ENCODE measurements at places on chromosomes 5 and 9.

DNA sequence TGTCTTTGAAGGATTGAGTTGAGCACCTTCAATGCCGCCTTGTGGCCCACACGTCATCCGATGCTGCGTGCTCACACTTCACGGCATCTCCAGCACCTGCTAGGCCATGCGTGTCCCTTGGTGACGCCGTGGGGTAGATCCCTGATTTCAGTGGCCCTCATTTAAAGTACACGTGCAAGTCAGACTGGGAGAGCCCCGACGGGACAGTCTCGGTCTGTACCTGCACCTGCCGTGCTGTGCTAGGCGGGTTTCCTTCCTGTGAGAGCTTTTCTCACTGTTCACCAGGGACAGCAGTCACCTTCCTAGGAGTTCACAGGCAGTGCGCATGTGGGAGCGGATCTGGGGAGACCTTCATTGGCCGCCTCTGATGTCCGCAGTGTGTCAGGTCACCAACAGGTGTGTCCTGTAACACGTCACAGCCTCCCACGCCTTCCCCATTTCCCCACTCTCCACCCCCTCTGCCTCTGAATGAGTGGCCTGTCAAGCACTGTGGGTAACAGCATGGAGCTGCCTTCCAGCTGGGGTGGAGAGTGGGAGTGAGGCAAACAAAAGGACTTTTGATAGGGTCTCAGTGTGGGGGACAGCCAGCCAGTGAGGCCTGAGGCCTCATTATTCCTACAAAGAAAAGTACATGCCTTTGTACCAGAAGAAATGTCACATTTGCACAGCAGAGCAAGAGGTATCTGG is 236.4 kb downstream of the FANCC start:
- no peak for DNase-seq

GRCh38 chr5:169856571-169856970 is 123.7 kb downstream of the INSYN2B start:
- no peak for DNase-seq

GRCh38 chr5:168647083-168647482 is 67.9 kb upstream of the PANK3 start:
- DNase-seq = no peak

DNA sequence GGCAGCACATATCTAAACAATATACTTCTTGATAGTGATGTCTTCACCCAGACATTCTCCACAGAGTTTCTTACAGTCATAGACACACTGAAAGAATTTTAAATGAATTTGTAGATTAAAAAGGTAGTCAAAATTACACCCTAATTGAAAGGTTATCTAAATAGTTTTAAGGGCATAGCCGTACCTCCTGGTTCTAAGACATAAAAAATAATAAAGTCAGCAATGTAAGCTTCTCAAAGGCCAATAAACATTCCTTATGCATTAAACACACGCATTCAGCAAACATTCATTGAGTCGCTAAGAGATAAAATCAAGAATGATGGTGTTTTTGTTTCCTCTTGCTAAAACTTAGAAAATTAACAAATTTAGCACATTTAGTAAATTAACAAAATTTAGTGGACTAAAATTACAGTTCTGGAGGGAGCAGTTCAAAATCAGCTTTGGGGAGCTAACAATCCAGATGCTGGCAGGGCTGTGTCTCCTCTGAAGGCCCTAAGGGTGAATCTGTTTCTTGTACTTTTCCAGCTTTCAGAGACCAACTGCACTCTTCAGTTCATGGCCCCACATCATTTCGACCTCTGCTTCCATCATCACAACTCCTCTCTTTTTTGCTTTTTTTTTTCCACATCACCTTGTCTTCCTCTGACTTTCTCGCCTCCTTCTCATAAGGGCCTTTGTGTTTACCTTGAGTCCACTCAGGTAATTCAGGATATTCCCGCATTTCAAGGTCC is 516.5 kb downstream of the DNAH5 start:
- DNase-seq = no peak

DNA sequence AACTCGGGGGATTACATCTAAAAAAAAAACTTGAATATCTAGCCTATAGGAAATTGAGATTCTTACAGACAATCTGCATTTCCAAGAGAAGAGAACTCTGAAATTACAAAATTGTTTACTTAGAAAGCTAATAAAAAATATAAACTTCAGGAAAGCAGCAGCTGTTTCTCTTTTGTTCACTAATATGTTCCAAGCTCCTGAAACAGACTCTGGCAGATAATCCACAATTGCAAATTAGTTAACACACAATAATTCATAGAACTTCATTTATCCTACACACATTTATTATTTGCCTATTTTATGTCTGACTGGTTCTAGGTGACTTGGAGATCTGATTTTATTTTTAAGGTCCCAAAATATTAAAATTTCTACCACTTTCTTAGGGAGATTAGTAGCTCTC is 83.8 kb downstream of the TMEM167A start:
- no peak for DNase-seq

- peak; percentile 34 for DNase-seq
Measured at GRCh38 chr5:125043781-125044391, 297.4 kb upstream of the ZNF608 start.

GRCh38 chr9:4486176-4486575 is 4.1 kb upstream of the SLC1A1 start:
- DNase-seq = no peak

- no peak for DNase-seq
Measured at GRCh38 chr9:116390303-116391228, 237.0 kb downstream of the PAPPA start.

GRCh38 chr5:66860199-66860975 is 264.2 kb downstream of the MAST4 start:
- no peak for DNase-seq

GRCh38 chr5:15510831-15511230 is 10.9 kb downstream of the FBXL7 start:
- no peak for DNase-seq

DNA sequence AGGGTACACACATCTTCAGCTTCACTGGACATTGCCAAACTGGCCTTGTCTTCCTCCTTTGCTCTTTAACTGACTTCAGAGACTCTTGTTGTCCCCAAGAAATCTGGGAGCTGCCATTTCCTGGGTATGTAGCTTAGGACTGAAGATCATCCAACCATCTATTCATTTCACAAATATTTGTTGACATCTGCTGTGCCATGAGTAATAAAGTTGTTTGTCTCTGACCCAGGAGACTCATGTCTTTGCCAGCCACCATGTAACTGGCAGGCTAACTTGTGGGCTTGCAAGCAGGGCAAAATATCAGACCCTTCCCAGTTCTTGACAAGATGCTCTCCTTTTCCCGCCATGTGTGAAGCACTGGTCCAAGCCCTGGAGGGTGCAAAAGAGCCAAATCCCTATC is 17.1 kb upstream of the TOR1B start:
- no peak for DNase-seq

DNA sequence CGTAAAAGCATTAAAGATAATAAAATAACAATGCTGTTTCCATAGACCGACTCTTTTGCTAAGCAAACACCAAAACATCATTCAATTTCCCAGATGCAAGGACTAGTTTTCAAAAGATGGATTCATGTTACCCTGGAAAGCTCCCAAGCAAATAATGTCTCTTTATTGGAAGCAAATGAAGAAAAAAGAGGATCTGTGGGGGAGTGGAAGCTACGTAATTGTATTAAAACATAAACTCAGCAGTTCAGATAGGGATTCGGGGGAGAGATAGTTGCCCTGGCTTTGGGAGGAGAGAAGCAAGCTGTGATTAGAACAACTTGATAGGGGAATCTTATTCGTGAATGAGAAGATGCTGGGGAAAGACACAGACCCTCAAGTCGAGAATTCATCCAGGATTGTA is 491.0 kb upstream of the CLINT1 start:
- no peak for DNase-seq

GRCh38 chr9:113910036-113910639 is 34.0 kb downstream of the ZNF618 start:
- DNase-seq = no peak

DNA sequence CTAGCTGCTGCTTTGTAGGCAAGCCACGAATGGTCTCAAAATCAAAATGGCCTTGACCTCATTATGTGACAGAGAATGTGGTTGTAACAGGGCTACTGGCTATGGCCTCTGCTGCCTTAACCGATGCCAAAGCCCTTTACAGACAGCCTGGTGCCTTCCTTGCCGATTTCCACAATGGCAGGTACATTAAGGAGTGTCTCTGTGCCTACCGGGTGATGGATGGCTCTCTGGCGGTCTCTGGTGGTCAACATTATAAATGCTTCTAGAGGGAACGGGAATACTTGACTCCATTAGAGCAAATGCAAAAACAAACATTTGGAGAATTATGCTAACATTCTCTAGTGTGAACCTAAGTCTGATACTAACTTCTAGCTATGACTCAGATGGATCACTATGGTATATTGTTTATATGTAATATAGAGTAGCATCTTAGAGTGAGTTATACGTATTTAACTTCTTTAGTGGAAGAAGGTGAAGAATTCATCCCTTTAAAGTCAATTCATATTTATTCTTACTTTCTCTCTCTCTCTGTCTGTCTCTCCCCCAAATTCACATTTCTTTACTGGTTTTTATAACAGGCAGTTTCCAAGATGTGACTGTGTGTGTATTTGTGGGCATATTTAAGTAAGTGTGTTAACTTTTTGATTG is 52.5 kb downstream of the RPS23 start:
- peak; percentile 37 for DNase-seq

- DNase-seq = no peak
Measured at GRCh38 chr5:161138751-161139455, 286.9 kb upstream of the ATP10B start.

- DNase-seq = no peak
Measured at GRCh38 chr5:29077451-29077850, 2039.1 kb upstream of the CDH9 start.

Data from uterus (tissue), 4 donors.